Stomach (tissue), 19 donors: ENCODE measurements at places on chromosomes 1 and 21. TPM values are rescaled to one million over a fixed set of nuclear protein-coding genes. Genes with fewer than 3 reads are reported as not detected.

The DIRAS3 gene
- polyA plus RNA-seq = 3.1 TPM

The CNIH3 gene
- 1.4 TPM for polyA plus RNA-seq

The RNF207 gene
- polyA plus RNA-seq = 3.9 TPM

The REN gene
- not detected for polyA plus RNA-seq

DNA sequence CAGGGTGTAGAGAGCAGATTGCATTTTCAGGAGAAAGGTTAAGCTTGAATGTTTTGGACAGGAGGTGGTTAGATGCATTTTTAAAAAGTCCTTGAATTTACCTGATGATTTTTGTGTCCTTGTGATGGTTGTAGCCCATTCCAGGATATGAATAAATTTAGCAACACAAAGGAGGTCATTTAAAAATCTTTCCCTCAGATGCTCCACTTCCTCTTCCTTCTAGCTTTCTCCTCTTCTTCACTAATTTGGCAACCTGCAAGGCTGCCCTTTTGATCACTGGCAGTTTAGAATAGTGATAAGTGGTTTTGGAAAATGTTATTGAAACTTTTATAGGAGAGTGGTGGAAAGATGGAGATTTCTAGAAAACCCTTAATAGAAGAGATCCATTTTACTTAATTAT is 124.0 kb downstream of the LMO4 start:
- no peak for DNase-seq
